ENCODE measurements at places on chromosomes 2 and 18.

- DNase-seq = no peak
These were observed 46.1 kb upstream of the PTH2R start for GRCh38 chr2:208360259-208361076.

DNA sequence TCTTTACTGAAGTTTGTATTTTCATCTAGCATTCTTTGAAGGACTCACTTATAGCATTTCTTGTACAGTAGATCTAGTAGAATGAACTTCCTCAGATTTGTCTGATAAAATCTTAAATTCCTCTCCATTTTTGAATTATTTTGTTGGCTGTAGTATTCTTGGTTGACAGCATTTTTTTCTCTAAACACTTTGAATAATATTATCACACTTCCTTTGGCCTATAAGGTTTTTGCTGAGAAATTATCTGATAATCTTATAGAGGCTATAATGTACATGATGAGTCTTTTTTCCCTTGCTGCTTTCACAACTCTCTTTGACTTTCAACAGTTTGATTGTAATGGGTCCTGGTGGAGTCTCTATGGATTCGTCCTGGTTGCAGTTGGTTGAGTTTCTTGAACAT lies 169.5 kb downstream of the NOL4 start:
- DNase-seq = no peak

- DNase-seq = no peak
These were observed 28.6 kb downstream of the KCMF1 start for GRCh38 chr2:84999553-84999955.

DNA sequence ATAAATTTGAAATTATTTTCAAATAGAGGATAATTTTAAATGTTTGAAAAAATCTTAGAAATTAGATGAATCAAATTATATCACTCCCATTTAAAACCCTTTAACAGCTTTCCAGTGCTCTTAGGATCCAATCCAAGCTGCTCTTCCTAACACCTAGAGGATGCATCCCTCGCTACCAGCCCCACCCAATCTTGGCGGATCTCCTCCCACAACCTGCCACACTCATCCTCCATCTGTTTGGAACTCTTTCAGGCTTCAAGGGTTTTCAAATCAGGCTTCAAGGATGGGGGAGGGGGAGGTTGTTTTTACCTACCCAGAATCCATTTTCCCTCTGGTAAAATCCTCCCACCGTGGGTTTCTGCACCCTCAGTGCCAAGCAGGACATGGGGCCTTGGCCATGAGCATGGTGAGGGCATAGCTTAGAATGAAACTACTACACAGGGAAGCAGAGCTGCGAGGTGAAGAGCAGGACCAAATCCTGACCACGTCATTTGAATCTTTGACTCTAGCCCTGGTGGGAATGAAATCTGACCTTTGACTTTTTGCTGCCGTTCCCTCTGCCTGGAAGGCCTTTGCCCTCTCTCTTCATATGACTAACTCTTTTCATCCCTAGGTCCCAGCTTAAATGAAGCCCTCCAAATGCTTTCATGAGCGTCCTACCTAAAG lies 113.0 kb upstream of the MAPRE2 start:
- DNase-seq = no peak

DNA sequence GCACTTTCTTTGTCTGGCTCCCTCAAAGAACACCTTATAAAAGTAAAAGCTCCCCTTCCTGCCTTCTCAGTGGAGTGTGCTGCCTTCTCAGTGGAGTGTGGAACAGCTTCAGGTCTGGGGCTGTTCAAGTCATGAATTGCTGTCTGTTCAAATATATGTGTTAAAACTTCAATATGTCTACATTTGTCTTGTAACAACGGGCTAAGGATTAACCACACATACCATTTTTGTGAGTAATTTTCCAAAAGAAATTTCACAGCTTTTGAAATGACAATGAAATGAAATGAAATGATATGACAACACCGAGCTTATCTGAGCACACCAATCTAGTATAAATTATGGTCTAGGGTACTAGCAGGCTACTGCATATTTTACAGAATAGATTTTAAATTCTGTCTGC lies 42.9 kb downstream of the CABYR start:
- no peak for DNase-seq

- DNase-seq = no peak
These were observed 344.8 kb downstream of the RPRM start for GRCh38 chr2:153133716-153134115.

GRCh38 chr2:175430236-175430635 lies 248.7 kb upstream of the ATP5MC3 start:
- DNase-seq = no peak

DNA sequence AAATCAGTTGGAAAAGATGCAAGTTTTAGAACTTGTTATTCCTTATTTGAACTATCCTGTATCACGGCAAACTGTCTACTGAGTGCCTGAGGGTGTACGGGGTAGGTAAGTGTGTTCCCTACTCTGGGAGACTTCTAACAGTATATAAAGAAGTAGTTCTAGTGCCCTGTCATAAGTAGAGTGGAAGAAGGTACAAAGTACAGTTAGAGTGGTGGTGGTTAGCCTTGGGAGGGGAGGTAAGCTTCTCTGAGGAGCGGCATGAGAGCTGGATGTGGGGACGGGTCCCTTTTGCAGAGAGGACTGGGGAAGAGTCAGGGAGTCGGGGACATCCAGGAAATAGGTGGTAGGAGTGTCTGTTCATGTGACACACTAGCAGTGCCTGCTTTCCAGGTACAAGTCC lies 48.5 kb downstream of the DGKD start:
- peak; percentile 42 for DNase-seq

GRCh38 chr2:129469871-129470270 lies 509.6 kb upstream of the RAB6C start:
- no peak for DNase-seq

DNA sequence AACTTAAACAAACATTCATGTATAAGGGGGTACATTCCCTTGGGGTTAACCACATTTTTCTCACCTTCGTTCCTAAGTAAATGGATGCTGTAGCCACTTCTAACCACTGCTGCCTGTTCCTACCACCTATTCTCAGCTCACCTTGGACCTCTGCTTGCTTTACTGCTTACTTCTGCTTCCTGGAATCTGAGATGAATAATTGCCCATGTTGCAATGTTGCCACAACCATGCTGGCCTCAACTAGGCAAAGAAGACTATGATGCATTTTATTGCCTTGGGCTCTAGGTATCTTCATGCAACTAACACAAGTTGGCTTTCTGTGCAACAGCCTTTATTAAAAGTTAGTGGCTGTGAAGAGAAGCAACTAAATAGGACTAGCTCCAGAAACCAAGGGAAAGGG lies 106.3 kb upstream of the TCF4 start:
- no peak for DNase-seq

- no peak for DNase-seq
These were observed 129.4 kb upstream of the MAPRE2 start for GRCh38 chr18:34911661-34912384.

GRCh38 chr18:74013955-74014354 lies 133.7 kb downstream of the FBXO15 start:
- no peak for DNase-seq

GRCh38 chr2:231436957-231437356 lies 27.3 kb downstream of the NCL start:
- DNase-seq = no peak

DNA sequence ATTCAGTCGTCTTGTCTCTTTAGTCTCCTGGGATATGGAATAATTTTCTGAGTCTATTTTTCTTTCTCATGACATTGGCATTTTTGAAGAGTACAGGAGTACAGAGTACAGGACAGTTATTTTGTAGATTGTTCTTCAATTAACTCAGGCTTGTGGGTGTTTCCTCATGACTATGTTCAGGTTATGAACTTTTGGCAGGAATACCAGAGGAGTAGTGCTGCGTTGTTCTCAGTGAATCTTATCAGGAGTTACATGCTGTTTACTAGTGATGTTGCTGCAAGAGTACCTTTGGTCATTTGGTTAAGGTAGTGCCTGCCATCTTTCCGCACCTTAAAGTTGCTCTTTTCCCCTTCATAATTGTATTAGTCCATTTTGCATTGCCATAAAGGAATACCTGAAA lies 41.3 kb upstream of the AGFG1 start:
- DNase-seq = no peak

DNA sequence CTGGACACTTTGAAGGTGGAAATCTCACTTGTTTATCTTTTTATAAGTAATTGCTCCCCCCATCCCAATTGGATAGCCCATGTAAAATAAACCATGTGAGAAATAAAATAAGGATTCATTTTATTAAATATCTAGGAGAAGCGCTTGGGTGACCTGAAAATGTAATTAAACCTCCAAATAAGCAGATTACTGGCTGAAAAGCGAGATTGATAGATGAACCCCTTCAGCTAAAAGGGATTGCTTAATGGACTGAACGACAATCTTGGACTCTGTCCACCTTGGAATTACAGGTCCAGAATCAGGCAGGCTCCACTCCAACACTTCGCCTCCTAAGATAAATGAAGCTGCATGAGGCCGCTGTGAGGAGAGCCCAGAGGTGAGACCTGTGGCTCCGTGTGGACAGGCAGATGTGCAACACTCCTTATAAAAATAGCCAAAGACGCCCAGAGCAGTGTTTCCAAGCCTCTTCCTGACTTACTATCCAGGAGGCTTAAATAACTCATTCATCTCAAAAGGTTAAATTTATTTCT lies 441.5 kb downstream of the MTX2 start:
- DNase-seq = no peak

DNA sequence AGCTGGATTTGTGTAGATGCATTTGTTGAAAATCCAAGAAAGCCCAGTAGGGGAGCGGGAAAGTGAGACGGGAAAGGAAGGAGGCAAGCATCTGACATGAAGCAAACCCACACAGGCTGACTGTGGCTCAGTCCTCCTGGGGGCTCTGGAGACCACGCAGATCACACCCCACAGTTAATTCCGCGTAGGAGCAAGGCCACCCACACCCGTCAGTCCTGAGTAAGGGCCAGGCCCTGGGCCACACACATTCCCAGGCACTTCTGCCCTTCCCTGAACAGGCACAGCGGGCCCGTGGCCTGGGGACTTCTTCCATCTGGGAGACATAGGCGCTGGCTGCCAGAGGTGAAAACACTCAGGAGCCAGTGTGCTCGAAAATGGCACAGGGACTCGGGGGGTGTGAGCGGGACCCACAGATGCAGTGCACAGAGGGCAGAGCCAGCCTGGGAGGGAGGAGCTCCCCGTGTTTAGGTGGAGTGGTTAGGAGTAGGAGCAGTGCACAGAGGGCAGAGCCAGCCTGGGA lies 19.4 kb upstream of the PRLH start:
- DNase-seq = no peak

GRCh38 chr18:62175521-62175920 lies 11.3 kb downstream of the PIGN start:
- DNase-seq = no peak

- DNase-seq = no peak
These were observed 28.4 kb downstream of the MEIS1 start for GRCh38 chr2:66463206-66463755.

DNA sequence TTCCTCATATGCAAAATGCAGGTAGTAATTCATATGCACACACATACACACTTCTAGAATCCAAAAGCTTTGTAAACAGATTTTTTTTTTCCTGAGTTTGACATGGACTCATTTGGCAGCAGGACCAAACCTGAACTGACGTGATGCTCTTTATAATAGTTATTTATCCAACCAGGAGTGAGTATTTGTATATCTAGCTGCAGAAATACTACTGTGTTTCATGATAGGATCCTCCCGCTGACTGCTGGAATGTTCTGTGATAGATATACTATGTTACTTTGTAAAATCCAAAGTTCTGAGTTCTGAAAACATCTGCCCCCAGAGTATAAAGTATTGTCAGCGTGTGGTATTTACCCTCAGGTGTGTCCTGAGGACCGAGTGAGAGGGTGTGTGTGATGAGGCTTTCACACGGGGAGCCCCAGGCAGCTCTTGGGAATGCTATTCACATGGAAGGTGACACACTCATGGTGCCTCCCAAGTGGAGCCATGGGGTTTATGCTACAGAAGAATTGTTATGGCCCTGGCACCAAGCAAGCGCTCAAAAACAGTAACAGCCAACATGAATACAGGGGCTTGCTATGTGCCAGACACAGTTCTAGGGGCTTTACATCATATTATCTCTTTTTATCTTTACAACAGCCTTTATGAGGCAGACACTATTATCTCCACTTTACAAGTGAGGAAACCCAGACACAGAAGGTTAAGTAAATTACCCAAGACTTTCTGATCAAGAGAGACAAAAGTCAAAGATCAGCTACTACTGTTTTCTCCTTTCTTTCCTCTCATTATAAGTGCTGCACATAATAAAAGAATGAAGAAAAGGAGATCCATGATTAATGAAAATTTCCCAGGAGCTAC lies 16.7 kb upstream of the TXNDC2 start:
- DNase-seq = no peak

GRCh38 chr2:16726577-16726976 lies 60.9 kb upstream of the CYRIA start:
- no peak for DNase-seq

- no peak for DNase-seq
These were observed 37.5 kb downstream of the MAP4K3 start for GRCh38 chr2:39399570-39399969.

DNA sequence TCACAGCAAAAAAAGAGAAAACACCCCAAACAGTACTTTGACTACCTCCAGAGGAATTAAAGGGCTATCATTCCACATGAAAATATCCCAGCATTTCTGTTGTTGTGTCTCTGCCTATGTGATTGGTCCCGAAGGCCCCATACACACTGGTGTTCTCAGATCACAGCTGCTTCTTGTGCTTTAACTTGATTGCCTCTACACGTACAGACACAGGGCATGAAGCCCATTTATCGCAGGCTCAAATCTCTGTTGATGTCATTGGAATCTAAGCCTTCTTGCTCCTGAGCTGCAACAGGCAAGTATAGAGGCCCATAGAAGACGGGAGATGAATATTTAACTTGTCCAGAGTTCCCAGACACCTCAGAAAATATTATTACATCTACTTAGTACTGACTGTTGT lies 405.2 kb downstream of the NCKAP5 start:
- no peak for DNase-seq

GRCh38 chr18:53795610-53796009 lies 428.9 kb downstream of the MBD2 start:
- DNase-seq = no peak

DNA sequence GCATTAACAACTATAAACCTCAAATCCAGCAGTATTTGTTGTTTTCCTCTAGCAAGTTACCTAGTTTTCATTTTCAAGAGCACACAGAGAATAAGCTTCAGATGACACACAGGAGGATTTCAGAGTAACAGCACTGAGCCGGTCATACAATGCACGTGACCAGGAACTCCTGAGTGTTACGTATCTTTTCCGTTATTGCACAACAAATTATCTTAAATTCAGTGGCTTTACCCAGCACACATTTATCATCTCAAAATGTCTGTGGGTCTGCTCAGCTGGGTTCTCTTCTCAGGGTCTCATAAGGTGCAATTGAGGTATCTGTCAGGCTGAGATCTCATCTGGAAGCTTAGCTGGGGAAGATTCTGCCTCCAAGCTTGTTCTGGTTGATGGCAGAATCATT lies 379.5 kb upstream of the KLHL29 start:
- no peak for DNase-seq

GRCh38 chr18:34808389-34808788 lies 98.3 kb downstream of the DTNA start:
- no peak for DNase-seq

- DNase-seq = no peak
These were observed 239.7 kb upstream of the RASGRP3 start for GRCh38 chr2:33236482-33237385.

DNA sequence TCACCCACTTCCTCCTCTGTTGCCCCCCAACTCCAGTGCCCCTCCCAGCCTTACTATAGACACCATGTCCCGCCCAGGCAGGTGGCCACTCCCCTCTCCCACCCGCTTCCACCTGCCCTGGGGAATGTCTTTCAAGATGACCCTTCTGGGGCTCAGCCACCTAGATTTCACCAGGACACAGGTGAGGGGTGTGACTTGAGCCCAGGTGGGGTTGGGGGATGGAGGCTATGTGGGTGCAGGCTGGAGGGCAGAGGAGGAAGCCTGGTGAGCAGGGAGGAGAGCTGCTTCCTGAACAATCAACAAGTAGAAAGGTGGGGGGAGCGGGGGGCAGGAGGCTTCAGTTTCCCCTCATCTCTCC lies 8.7 kb downstream of the ADRA2B start:
- no peak for DNase-seq
